T-helper 9 cell (primary cell): ENCODE measurements at places on chromosomes 1 and 21.

DNA sequence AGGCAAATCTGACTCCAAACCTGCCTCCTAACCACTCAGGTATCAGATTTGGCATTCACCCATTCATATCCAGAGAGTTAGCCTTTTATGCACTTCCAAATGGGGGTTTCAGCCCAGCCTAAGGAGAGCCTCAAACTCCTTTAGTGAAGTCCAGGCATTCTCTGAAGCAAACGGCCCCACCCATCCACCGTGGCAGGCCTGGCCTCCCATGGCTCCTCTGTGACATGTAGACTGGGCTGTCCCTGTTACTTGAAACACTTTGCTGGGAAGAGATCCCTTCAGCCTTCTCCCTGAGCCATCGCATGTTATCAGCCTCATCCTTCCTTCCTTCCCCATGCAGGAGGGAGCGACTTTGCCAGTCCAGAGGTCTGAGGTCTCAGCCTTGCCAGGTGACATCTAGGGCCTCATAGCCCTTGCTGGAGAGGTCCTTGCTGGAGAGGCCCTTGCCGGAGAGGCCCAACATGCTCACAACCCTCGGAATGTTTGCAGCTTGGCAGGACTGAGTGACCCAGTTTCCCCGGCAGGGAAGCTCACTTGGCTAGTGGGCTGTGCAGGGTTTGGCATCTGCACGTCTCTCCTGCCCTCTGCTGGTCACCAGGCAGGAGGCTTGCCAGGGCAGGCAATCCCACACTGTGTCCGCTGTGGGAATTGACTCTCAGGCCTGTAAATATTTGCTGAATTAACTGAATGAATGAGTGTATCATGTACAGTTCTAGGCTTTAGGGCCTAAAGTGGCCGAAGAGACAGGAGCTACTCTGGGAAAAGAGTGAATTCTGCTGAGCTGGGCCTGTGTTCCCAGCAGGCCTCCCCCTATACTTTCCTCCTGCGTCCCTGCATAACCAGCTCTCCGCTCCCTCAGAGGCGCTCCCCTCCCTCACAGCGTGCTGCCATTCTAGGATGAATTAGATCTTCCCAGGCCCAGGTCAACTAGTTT lies 26.7 kb upstream of the RBM15 start:
- DNase-seq: peak; percentile 60

DNA sequence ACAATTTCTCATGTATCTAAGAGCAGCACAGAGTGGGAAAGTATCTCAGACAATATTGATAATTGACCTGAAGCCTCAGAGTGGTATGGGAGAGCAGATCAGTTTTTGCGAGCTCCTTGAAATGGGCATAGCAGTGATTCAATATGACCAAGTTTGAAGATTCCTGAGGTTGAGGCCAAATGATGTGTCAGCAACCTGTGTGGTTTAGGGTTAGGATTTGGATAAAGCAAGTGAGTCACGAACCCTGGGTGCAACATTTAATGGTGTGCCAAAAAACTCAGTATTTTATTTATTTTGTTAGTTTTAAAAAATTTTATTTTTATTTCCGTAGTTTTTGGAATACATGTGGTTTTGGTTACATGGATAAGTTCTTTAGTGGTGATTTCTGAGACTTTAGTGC lies 92.5 kb upstream of the C21orf91 start:
- no peak for DNase-seq

DNA sequence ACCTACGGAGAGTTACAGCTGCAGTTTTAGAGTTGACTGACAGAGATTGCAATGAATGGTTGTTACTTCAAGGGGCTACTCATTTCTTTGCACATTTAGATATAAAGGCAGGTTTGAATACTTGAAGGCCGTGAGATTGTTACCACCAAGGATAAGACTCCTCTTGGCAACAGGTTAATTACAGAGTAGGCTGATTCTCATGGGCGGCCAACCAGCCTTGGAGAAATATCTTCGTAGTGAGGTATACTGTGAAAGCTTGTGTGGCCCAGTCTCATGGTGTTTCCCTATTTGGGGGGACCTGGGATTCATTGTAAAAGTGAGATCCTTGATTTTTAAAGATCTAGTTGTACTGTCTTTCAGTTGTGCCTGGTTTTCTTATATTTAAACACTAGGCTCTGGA lies 103.2 kb upstream of the OLFM3 start:
- DNase-seq: no peak

DNA sequence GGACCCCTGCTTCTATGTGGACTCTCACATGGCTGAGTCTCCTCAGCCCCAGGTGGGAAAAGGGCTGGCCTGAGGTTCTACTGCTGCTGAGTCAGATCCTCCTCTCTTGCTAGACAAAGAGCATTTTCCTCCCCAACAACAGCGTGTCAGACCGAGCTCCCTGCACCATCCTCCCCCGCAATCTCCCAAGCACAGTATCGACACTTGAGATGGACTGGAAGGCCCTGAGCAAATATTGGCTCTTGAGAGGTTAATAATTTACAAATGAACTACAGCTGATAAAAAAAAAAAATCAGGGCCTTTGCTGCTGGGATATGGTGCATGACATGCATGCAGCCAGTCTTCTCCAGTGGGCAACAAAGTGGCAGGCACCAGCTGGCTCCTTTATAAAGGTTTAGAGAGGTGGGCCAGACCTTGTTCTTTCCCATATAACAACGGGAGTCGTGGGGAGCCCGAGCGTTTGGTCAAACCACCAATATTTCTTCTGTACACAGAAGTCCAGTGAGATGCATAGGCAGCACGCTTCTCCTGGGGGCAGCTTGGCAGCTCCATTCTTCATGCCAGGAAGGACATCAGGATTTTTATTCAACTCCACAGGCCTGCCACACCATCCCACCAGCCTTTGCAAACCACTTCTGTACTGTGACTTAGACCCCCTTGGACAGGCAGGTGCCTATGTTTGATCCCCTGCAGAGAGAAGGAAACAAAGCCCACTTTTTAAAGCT lies 55.4 kb upstream of the CAMK1G start:
- DNase-seq: no peak

DNA sequence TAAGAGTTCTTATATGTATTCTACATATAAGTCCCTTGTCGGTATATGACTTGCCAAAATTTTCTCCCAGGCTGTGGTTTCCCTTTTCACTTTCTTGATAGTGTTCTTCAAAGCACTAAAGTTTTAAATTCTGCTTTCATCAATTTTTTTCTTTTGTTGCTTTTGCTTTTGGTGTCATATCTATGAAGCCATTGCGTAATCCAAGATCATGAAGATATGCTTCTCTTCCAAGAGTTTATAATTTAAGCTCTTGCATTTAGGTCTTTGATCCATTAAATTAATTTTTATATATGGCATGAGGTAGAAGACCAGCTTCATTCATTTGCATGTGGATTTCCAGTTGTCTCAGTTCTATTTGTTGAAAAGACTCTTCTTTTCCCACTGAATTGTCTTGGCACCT lies 22.2 kb downstream of the DESI2 start:
- no peak for DNase-seq

DNA sequence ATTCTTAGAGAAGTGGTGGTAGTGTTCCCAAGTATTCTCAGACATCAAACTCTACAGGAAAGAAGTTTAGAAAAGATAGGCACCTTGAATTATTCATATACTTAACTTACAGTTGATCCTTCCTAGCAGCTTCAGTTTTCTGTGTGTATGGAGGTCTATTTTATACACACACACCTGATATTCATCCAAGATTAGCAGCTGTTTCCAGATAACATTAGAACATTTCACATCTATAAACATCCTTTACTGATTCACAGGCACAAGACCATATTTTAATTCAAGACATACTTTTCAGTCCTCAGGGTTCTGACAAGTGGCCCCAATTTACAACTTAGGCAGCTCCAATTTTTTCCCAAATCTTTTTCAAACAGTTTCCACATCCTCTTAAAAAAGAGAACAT lies 287.8 kb upstream of the USP25 start:
- DNase-seq: no peak

DNA sequence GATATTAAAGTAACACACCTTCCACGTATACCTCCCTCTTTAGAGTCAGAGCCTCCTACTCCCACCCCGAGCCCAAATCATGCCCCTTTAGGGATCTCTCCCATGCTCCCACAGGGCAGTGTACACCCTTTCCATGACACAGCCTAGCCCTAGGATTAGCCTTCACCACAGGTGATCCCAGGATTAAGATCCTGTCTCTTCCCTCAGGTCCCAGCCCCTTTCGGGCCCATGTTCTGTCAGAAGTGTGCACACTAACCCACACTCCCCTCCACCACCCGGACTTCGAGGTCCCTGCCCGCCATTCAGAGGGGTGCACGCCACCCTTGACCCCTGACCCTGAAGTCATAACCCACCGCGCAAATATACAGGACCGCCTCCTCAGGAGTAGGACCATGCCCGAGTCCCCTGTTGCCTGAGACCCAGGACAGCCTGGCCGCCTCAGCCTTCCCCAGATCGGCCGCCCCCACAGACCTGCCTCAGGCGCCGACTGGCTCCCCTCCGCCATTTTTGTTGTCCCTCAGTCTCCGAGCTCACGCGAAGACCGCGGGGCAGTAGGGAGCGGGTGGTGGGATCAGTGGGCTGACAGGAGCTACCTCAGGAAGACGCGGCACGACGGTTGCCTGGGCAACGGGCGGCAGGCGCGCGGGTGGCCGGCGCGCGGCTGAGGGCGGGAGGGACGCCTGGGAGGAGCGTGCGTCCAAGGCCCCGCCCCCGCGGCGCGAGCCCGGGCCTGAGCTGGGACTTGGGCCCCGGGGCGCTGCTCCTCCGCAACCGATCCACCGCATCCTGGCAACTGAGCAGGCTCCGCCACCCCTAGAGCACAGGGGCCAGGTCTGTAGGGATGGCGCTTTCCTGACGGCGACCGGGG lies at the start of gene AGBL4:
TSS of gene AGBL4 (minus strand) at position 663 of the 868 bp plus-strand sequence.
- no peak for DNase-seq

GRCh38 chr1:154493276-154493675 lies 8.7 kb upstream of the TDRD10 start:
- DNase-seq: no peak

- no peak for DNase-seq
These were observed 48.8 kb downstream of the SUCO start for GRCh38 chr1:172581779-172582178.

GRCh38 chr1:107358619-107359327 lies 217.9 kb downstream of the NTNG1 start:
- DNase-seq: no peak

DNA sequence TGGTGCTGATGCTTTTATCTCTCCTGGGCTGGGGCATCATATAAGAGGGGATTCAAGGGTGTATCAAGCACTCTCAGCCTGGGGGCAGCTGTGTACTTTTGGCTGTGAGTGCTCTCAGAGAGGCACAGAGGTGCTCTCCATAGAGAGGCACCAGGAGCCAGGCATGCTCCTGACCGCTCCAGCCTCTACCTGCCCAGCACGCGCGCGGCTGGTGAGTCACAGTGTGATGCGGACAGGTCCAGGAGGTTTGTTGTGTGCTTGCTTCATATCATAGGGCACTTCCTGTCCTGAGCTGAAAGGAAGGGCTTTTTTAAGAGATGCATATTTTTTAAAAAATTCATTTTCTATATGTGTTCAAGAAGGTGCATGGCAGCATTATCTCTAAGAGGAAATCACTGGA lies 93.6 kb upstream of the BCAR3 start:
- no peak for DNase-seq

DNA sequence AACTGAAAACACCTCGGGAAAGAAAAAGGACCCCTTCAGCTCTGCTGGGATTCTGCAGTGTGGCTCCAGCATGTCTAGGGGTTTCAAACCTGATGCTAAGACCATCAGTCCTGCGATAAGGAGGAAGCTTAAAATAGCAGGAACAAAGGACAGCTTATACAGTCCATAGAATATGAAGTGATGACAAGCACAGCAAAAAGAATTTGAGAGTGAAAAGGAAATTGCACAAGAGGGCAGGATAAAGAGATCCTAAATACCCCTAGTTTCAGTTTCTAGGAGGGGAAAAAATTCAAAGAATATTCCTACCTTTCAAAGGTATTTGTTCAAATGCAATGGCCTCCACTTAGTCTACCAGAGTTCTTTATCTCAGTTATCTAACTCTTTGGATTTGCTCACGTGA lies 171.4 kb downstream of the TGFB2 start:
- DNase-seq: no peak
